ENCODE measurements at places on chromosomes 11 and 22.
A peak's percentile ranks its signal among the peaks of the same experiment; 100 is the strongest.

DNA sequence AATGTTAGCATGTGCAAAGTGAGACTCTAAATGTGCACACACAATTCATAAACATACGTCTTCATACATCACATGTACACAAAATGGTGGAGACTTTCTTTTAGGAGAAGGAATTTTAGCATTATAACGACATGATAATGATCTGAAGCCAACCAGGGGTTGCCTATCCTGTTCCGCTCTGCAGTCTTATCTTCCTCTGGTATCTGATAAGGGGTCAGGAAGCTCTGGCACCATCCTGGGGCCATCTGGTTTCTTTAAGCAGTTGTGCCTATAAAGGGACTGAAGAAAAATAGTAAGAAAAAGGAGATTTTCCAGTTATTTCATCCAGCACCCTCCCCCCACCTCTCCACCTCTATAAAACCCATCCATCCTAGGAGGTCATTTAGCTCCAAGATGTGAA lies 5.8 kb upstream of the NUP50 start:
- no peak for DNase-seq

GRCh38 chr22:39287076-39287725 lies 32.2 kb downstream of the RPL3 start:
- DNase-seq = no peak

GRCh38 chr11:114783805-114784204 lies 105.5 kb downstream of the NXPE2 start:
- no peak for DNase-seq

- DNase-seq = no peak
Measured at GRCh38 chr11:62116451-62116850, 7.4 kb upstream of the INCENP start.

DNA sequence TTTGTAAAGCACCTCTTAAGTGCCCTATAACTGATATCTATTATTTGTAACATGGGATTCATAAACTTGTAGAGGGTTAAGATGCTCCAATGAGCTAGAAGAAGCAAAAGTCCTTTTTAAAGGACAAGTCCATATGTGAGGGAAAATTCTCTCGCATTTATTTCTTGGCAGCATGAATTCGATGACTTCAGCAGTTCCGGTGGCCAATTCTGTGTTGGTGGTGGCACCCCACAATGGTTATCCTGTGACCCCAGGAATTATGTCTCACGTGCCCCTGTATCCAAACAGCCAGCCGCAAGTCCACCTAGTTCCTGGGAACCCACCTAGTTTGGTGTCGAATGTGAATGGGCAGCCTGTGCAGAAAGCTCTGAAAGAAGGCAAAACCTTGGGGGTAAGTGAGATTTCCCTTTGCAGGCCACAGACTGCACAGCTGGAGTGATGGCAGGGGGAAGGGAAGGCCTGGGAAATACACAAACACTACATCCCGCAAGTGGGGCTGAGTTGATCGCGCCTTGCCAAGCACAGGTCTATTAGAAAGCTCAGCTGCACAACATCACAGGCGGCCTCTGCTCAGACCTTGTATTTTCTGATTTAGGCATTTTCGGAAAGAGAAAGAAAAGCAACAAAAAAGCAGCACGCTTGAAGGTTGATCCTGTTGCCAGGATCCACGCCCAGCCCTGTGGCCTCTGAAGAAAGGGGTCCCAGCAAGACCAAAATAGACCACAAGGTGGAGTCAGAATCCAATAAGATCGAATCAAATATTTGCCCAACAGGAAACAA lies 1.5 kb downstream of the MS4A8 start:
- no peak for DNase-seq

DNA sequence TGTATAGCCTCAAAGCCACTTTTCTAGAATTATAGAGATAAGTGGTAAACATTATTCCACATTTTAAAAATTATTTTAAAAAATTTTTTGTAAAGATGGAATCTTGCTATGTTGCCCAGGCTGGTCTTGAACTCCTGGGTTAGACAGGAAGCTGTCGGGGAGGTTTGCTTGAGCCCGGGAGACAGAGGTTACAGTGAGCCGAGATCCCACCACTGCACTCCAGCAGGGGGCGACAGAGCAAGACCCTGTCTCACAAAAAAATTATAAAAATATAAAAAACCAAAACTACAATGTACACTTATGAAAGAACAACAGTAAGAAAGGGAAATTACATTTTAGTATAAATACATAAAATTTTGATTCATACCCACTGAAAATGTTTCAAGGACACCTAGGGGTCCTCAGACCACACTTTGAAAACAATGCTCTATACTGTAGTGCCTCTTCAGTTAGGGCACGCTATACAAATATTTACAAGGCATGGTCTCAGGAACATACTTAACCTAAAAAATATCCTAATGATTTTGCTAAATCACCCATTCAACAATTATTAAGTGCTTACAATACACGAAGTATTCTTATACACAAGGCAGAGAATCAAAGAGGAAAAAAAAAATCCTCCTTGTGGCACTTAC lies 111.2 kb downstream of the MRTFA start:
- peak; percentile 84 for DNase-seq
